Right lobe of liver (tissue), 6 donors: ENCODE measurements at places on chromosomes 11 and 22.

DNA sequence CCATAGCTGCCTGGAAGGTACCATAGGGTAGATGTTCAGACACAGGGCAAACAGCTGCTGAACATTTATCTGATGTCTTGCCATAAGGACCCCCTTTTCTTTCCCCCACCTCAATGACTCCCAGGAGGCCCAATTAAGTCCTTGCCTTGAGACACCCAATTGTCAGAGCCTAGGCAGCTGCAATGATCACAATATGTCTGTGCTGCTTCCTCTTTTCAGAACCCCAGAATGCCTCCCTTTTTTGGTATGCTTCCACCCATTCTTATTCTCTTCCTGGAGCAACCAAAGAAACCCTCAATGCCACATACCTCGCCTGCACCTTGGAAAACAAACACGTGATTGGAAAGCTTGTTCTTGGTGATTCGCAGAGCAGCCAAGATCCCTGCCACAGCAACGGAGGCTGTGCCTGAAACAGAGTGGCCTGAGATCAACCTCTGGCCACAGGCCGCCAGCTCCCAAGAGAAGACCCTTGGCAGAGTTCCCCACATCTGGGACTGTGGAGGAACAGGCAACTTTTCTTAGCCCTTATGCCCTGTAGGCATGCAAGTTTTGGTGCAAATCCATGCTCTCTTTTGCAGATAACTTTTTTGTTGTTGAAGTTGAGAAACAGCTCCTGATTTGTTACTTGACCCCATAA lies 75.4 kb downstream of the CCDC81 start:
- DNase-seq: no peak

- DNase-seq: no peak
These were observed 7.6 kb downstream of the FXYD2 start for GRCh38 chr11:117816846-117817367.

GRCh38 chr22:44180706-44181032 lies at the start of gene PARVG:
Gene PARVG (plus strand): TSS chr22:44180925. CDS start chr22:44183330, 2,405 bp downstream.
- no peak for DNase-seq

GRCh38 chr22:40957601-40958000 lies 6.4 kb downstream of the RBX1 start:
- no peak for DNase-seq

GRCh38 chr11:8693010-8693551 lies 10.5 kb downstream of the RPL27A start:
- DNase-seq: no peak

GRCh38 chr22:37195921-37196320 lies 7.9 kb upstream of the C1QTNF6 start:
- DNase-seq: no peak

- DNase-seq: no peak
These were observed 1.6 kb downstream of the DIXDC1 start for GRCh38 chr11:111938687-111939160.

- no peak for DNase-seq
These were observed 43.0 kb upstream of the TOP3B start for GRCh38 chr22:22025320-22026156.

DNA sequence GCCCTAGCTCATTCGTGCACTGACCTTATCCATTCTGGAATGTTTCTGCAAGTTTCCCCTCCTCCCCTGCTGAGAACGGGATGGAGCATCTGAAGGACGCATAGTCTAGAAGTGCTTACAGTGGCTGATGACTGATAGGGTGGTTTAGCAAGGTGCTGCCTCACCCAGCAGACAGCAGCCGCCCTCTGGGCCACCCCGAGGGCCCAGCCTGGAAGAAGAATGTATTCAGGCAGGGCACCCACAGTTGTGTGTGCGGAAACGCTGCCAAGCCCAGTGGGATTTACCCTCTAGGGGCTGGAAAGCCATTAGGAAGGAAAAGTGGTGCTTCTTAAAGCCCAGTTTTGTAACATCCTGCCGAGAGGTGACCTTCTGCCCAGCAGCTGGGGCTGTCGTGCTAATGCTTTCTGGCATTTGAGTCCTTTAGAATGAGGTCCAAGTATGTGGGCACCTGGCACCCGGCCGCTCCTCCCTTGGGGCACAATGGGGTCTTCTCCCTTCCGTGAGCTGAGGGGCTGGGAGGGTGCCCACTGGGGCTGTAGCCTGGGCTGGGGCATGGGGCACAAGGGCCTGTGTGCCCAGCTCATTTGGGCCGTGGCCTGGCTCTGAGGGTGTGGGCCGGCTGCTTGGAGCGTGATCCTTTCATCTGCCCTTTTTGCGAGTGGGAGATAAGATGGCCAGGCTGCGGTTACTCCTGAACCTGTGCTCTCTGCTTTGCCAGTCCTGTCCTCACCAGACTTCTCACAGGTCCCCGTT lies 14.4 kb downstream of the FBLN1 start:
- DNase-seq: no peak

GRCh38 chr11:19984048-19984742 lies 176.1 kb downstream of the DBX1 start:
- no peak for DNase-seq

GRCh38 chr22:49503321-49503720 lies 324.4 kb downstream of the BRD1 start:
- no peak for DNase-seq

- no peak for DNase-seq
These were observed 43.9 kb downstream of the GRIK4 start for GRCh38 chr11:120555433-120555773.

- peak; percentile 56 for DNase-seq
These were observed 741 bp downstream of the PHRF1 start for GRCh38 chr11:576811-577610.

DNA sequence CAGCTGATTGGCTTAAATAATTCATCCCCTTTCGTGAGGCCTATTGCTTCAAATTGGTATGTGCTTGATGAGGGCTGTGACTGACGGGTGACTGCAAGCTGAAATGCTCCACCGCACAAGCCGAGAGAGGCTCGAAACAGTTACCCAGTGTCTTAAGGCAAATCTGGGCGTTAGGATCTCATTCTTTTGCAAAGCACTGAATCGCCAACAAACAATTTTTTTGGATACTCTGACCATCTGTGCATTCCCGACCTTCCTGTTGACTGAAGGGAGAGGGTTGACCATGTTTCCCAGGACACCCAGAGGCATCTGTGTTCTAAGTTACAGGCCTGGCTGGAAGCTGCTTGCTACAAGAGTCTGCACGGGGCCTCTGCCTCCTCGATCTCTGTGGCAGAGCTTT lies 32.1 kb downstream of the CACNG2 start:
- DNase-seq: no peak

DNA sequence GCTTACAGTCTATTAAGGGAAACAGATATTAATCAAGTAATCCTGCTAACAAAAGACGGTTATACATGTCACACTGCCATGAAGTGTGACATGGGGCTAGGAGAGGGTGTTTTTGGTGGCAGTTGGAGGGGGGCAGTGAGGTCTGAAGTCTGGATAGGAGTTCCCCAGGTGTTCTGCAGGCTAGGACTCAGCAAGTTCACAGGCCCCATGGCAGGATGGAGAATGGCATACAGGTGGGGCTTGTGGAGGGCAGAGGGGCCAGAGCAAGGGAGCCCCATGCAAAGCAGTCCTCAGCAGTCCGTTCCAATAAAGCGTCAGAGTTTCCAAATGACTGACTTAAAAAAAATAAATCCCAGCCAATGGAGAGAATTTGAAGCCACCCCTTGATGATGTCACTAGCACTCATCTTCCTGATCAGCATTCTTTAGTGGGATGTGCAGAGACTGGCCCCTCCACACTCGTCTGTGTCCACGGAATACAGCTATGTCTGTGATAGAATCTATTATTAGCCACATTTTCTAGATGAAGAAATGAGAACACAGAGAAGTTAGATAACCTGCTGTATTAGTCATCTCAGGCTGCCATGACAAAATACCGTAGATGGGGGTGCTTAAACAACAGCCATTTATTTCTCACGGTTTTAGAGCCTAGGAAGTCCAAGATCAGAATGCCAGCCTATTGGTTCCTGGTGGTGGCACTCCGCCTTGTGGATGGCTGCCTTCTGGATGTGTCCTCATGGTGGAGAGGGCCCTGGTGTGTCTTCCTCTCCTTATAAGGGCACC lies 32.6 kb downstream of the PRDM11 start:
- no peak for DNase-seq

DNA sequence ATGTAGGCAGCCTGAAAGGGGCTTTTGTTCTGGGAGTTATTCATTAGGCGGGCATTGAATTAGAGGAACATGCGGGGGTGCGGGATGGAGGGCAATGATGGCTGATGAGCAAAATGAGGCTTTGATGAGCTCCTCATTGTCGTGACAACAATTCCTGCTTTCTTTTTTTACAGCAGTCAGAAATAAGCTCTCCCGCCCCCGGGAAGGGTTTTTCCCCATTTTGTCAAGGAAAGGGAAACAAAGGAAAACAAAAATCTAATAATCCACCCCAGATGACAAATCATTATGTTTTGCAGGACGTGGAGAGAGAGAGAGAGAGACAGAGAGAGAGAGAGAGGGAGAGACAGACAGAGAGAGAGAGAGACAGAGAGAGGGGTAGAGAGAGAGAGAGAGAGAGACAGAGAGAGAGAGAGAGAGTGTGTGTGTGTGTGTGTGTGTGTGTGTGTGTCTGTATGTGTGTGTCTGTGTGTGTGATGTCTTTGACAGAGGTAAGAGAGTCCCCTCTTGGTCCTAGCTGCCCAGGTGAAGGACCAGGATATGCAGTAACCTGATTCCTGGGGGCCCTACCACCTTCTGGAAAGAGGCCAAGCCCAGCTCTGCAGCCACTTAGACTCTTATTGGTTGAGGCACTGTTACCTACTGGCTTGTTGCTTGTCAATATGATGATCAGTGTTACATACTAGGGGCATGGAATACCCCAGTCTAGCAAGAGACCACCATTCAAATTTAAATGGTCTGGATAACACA lies 46.7 kb upstream of the PARVA start:
- no peak for DNase-seq

DNA sequence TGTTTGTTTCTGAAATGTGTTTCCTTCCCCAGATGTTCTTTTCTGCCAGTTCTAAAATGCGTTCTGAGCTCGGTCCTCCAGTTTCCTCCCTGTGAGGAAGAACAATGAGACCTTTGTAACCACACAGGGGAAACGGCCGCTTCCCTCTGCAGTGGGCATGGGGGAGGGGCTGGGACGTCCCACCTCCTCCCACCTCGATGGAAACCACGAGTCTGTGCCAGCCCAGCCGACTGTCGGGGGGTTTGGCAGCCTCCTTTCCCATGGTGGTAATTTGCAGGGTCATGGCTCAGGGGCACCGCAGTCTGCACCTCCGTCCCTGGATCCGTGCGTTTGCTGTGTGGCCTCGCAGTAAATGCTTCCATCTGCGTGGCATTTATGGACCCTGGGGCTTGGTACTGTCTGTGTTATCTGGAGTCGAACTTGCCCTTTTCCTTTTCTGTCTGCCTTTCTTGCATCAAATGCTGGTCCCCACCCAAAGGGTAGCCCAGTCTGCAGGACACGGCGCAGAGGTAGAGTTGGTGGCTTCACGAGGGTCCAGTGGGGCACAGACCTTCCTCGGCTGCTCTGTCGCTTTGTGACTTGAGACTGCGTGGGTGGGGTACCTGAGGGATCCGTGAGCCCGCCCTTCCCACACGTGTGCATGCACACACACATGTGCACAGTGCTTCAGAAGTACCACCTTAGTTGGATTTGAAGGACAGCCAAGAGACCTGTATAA lies 16.1 kb downstream of the LRP5 start:
- DNase-seq: peak; percentile 46

GRCh38 chr11:65726660-65727059 lies 6.1 kb upstream of the RNASEH2C start:
- DNase-seq: no peak

GRCh38 chr11:114281388-114281956 lies 14.7 kb upstream of the NNMT start:
- no peak for DNase-seq

- peak; percentile 81 for DNase-seq
These were observed 8.3 kb downstream of the GAS2 start for GRCh38 chr11:22674470-22675439.

- DNase-seq: no peak
These were observed 25.6 kb downstream of the MMP13 start for GRCh38 chr11:102929972-102930371.

DNA sequence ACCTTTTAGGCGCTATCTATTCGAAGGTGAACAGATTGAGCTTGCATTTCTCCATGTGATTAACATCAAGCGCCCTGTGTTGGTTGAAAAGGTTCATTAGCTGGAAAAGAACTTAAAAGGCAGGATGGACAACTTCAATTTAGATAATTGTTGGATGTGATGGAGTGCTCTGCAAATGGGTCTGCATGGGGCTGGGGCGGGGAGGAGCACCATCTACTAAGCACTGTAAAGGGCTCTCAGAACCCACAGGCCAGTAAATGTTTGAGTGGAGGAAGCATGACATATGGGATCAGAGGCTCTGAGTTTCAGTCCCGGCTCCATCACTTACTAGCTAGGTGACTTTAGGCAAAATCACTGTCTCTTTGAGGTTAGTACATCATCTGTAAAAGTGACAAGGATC lies 28.2 kb downstream of the ARL14EP start:
- DNase-seq: no peak
